Sciatic nerve (tissue), 2 donors: ENCODE measurements at places on chromosomes 3 and 15. TPM values are rescaled to one million over a fixed set of nuclear protein-coding genes. Genes with fewer than 3 reads are reported as not detected.

The PRR20G gene
- total RNA-seq, result not detected

The MYZAP gene
- 3.7 TPM for total RNA-seq

The MRAS gene
- 314 TPM for total RNA-seq

The DOCK3 gene
- 6.2 TPM for total RNA-seq

The VPS13C gene
- 124 TPM for total RNA-seq

DNA sequence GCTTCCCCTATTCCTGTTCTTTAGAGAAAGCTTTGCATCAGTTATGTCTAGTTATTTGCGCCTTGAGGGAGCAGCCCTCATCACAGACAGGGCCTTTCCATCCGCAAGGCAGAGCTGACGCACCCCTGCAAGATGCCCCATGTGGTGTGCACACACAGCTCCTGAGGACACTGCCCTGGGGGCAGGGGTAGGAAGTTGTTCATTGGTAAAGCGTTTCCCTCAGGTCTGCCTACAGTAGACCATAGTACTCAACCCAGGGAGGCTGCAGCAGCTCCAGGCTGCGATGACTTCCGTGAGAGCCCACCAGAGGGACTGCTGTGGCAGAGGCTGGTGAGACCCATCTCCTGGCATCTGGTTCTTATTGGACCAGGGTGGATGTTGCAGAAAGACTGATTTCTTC is 55.1 kb upstream of the PLXNA1 start:
- DNase-seq, result no peak

- no peak for DNase-seq
These were observed 41.1 kb downstream of the PTPRG start for GRCh38 chr3:61602466-61602865.

GRCh38 chr15:62975515-62975914 is 67.0 kb upstream of the TPM1 start:
- no peak for DNase-seq

DNA sequence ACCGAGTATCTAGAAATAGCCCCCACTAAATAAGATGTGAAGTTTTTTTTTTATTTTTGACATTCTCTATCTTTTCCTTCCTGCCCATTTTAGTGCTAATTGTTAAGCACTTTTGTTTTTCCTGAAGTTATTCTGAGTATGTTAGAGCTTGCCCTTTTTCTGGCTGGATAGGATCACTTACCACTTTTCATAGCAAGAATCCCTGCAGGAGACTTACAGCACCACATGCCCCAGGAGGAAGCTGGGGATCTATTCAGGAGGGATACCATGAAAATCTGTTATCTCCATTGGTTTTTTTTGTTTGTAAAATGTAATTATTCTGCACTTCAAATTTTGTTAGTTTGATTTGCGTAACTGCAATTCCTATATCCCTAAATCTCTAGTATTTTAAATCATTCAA is 968.4 kb downstream of the ZPLD1 start:
- no peak for DNase-seq
